Stimulated activated CD4-positive, alpha-beta T cell treated with anti-CD3 and anti-CD28 coated beads, TNF-alpha, amount 100 ng/mL, for 24 hours (primary cell): ENCODE measurements at places on chromosomes 5 and 9.

DNA sequence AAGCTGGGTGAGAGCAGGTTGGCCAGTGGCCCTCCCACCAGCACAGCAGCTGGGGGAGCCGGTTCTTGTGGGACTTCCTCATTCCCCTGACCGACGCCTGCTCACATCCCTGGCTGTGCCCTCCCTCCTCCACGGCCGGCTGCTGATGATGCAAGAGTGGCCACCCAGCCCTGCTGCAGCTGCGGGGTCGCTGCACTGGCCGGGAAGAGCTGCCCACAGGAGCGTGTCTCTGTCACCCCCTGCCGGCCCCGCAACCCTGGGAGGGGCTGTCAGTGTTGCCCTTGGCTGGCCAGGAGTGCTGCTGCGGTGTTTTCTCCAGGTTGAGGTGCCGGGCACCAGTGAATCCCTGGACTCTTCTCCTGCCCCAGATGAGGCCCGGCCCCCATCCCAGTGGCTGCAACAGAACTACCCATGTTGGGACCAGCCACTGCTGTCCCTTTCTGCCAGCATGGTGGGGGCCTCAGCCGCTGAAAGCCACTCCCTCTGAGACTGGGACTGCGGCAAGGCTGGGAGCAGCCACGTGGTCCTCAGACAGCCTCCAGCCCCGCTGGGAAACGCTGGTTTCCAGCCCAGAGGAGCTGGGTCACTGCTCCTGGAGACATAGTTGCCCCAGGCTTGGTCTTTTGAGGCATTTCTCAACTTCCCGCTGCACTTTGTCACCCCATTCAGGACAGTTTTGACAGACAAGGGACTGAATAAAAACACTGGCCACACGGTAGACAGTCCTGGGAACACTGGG is 739 bp downstream of the CARD9 start:
- DNase-seq, result no peak

- DNase-seq, result no peak
Measured at GRCh38 chr9:122186777-122187470, 27.2 kb downstream of the MORN5 start.

DNA sequence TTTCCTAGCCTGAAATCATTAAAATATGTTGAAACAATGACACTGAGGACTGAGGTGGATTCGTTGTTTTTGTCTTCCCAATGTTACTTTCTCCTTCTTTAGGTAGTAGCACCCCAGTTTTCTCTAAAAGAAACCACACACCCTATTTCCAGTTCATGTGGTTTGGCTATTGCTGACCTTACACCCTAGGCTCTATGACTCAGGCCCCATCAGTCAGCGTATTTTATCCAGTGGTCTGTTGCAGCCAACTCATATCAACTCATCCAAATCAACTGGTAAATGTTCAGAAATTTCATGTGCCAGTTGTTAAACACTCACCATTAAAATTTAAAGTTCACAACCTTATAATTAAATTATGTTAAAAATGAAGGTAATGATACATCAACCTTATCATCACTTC is 44.6 kb upstream of the NFIB start:
- DNase-seq, result no peak

DNA sequence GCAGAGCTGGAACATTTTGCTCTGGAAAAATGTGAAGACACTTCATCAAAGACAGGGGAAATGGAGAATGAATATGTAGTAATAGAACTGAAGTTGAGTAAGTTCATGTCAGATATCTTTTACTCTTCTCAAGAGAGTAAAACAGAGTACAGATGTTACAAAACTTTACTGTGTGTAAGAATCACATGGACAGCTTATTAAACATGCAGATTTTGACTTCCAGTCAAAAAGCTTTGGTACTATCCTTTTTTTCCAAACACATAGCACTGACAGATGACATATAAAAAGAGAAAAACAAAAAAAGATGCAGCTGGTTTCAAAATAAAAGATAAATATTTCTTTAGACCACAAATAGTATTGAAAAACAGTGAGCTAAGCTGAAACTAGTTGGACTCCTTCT is 115.4 kb downstream of the FBN2 start:
- DNase-seq, result no peak

DNA sequence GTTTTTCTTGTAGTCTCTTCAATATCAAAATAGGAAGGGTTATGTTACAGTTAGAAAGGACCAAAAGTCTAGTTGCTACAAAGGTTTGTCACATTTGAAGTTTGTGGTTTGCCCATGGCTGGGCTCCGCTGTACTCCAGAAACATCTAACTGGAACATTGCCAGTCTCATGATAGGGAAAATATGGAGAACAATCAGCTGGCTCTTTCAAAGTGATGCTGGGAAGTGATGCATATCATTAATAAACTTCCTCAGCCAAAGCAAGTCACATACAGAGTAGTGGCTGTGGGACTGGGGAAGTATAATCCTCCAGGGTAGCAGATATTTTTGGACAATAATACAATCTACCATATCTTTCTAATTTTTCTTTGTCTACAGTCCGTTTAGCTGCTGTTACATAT is 8.8 kb downstream of the BTF3 start:
- no peak for DNase-seq

DNA sequence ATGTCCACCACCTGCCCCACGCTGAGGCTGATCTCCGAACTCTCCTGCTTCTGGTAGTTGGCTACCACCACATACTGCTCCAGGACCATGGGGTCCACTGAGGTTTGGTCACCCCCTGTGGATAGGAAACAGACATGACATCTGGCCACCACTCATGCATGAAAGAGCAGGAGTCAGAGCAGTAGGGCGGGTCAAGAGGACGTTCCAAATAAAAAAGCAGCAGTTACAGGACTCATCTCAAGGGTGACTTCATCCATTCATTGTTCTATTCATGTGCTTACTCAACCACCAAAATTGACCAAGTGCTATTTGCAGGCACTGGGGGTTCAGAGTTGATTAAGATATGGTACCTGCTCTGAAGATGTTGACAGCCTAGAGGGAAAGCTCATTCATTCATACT is 79.2 kb upstream of the UBTD2 start:
- DNase-seq, result no peak

- peak; percentile 39 for DNase-seq
Measured at GRCh38 chr5:170632985-170633234, 129.1 kb downstream of the KCNIP1 start.

DNA sequence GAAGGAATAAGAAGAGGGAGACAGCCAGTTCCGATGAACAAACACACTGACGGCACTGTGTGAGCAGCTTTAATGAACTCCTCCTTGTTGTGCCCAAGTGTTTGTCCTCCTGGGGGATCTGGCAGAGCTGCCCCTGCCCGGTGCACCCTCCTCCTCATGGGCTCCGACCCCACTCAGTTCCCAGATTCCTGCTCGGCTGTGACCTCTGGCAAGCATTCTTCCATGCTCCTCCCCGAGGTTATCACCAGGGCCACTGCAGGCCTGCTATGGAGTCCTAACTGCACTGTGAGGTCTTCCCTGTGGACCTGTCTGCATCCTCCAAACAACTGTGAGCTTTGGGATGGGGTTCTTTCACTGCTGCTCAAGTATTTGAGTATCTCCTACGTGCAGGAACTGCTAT is 142.2 kb downstream of the DCP2 start:
- DNase-seq, result no peak

- no peak for DNase-seq
Measured at GRCh38 chr5:24492229-24492628, 152.5 kb downstream of the CDH10 start.

DNA sequence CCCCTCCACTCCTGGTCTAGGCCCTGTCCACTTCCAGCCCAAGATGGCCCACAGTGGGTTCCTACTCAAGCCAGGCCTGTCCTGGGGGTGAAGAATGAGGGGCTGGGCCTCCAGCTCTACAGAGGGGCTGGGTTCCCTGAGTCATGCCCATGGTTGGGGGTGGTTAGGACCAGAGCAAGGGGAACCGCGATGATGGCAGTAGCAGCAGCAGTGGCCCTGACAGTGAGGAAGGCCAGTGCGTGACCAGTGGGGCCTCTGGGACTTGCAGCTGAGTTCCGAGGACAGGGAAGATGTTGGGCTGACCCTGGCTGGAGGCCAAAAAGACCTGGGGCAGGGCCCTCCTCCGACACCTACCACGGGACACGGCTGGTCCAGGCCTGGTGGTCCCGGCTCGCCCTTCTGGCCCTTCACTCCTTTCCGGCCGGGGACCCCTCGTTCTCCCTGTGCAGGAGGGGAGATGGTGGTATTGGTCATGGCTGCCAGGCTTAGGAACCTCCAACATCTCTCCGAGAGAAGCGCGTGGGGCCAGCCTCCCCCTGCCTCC is 9.2 kb upstream of the PHYKPL start:
- no peak for DNase-seq

- DNase-seq, result no peak
Measured at GRCh38 chr9:93263334-93264229, 79.6 kb downstream of the WNK2 start.

DNA sequence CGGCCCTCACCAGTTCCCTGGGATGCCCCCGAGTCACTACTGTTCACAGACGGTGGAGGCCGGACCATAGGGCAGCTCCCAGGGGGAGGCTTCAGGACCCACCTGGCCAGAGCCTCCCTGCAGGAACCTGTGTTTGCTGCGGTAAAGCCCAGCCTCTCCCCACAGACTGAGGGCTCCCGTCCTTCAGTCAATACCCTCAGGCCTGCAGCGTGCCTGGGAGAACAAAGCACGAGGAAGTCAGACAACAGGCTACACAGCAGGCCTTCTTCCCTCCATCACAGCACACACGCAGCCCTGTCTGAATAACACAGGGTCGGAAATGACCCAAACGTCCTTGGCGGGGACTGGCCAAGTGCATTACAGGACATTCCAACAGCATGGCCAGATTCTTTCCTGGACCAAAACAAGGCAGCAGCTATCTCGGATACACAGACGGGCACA is 34.4 kb downstream of the COL23A1 start:
- DNase-seq, result no peak

GRCh38 chr9:29717631-29718030 is 2144.3 kb upstream of the C9orf72 start:
- DNase-seq, result no peak

DNA sequence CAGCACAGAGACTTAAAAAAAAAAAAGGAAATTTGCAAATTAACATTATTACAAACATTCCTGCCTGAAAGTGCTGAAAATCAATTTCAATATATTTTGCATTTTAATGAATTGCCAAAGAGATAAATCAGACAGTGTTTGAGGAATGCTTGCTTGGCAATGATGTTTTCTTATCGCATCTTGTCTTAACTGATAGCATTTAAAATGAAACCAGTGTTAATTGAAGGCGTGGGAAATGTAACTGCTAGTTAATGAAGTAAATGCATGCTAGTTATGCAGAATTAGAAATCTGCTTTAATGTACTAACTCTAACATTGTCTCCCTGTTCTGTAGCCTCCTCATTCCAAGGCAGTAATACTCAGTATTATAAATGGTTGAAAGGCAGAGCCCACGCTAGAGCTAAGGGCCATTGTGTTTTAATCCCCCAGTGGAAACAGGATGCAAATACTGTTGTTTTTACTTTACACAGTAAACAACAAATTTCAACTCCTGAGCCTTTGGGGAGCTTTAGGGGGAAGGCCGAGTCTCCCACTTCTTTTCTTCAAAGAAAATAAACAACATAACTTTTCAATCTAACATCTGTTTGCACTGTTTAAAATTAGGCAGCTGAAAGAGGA is 586.9 kb downstream of the TLE4 start:
- no peak for DNase-seq

- DNase-seq, result no peak
Measured at GRCh38 chr9:86097510-86098224, 1.7 kb downstream of the GOLM1 start.

DNA sequence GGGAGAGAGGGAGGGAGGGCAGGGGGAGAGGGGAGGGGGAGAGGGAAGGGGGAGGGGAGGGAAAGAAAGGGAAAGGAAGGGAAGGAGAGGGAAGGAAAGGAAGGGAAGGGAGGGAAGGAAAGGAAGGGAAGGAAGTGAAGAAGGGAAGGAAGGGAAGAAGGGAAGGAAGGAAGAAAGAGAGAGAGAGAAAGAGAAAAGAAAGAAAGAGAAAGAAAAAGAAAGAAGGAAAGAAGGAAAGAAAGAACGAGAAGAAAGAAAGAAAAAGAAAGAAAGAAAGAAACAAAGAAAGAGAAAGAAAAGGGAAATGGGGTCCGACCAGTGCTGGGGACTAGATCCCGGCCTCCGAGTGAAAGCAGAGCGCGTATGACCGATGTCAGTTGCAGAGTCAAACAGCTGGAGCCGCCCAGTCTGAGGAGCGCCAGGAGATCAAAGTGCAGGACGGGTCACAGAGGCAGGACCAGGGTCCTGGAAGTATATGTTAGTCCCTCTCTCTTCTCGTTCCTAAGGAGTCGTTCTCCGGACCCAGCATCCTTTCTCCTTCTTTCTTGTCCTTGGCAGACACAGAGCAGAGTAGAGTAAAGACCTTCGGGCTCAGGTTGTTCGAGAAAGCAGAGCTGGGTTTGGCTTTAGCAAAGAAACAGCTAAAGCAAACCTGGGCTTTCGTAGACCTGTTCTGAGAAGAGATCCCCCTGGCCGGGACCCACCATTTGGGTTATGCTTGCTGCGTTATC is 305.4 kb upstream of the MSX2 start:
- no peak for DNase-seq

GRCh38 chr5:156414391-156414790 is 87.4 kb downstream of the SGCD start:
- no peak for DNase-seq

DNA sequence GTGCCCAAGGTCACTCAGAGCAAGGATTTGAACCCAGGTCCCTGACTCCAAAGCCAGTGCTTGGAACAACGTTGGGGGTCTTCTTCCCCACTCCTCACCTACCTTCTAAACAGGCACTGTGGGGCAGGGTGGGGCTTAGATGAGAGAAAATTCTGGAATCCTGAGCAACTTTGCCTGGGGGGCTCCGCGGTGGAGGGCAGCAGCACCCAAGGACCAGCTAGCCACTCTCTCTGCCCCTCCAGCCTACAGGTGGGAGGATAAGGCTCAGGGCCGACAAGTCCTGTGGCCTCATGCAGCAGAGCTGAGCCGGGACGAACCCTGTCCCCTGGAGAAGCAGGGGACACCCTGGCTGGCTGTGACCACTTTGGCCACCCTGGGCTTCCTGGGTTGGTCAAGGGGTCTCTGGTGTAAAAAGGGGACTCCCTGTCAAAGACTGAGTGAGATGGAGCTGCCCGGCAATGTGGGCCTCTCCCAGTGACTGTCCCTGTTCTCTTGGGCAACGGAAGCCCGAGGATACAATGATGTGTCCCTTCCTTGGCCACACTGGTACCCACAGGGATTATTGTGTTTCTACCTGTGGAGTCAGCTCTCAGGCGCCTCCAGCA is 26.5 kb downstream of the CEL start:
- no peak for DNase-seq

- no peak for DNase-seq
Measured at GRCh38 chr9:134215699-134216448, 51.5 kb upstream of the RNU6ATAC start.

- DNase-seq, result no peak
Measured at GRCh38 chr5:5315068-5315980, 107.2 kb upstream of the ICE1 start.

GRCh38 chr9:101458963-101459631 is 23.5 kb upstream of the ALDOB start:
- peak; percentile 1 for DNase-seq

- no peak for DNase-seq
Measured at GRCh38 chr5:81021951-81022687, 62.0 kb downstream of the RASGRF2 start.

DNA sequence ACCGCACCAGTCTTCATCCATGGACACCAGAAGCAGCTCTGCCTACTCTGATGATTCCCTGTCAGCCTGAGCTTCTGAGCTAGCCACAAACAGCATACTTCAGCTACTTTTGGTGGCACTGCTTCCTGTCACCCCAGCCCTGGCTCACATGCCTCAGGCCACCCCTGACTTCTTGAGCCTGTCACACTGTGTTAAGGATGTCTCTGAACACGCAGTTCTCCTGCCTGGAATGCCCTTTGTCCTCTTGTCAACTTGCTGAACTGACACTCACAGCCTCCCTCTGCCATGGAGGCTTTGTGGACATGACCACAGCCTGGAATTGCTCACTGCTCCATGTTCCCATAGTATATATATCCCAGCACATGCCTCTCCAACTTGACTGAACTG is 7.2 kb downstream of the MACROH2A1 start:
- no peak for DNase-seq
